CD4-positive, alpha-beta T cell treated with Interleukin-17A for 1 hour (primary cell): ENCODE measurements at places on chromosomes 7 and 10.

GRCh38 chr10:35493196-35494118, 111.7 kb upstream of the GJD4 start:
- DNase-seq: no peak

- DNase-seq: no peak
These were observed 3.7 kb upstream of the ELFN1 start for GRCh38 chr7:1666317-1666822.

DNA sequence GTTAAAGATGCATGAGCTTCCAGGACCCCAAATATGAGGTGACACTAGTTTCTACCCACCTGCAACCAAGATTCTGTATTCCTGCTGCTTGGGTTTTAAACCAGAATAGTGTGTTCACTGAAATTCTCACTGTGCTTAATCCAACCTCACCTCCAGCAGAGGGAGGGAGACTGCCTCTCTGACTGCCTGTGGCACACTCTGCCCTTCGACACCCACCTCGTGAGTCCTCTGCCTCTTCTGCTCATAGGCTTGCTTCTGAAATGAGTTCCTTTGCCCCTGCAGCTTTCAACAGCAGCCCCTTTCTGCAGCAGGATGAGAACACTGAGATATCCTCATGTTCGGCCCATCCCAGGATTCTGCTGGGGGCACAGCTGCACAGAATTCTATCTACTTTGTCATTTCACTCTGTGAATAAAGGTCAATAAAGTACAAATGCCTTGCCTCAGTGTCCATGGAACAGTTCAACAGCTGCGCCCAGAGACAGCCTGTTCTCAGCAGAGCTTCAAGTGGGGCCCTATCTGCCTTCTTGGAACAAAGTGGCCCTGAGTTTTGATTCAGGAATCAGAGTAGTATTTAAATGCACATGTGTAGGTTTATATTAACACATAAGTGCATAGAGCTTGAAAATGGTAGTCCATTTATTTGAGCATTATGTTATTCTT, 632.5 kb downstream of the TNS3 start:
- DNase-seq: no peak

- no peak for DNase-seq
These were observed 118.1 kb downstream of the WDR11 start for GRCh38 chr10:120969219-120969645.

DNA sequence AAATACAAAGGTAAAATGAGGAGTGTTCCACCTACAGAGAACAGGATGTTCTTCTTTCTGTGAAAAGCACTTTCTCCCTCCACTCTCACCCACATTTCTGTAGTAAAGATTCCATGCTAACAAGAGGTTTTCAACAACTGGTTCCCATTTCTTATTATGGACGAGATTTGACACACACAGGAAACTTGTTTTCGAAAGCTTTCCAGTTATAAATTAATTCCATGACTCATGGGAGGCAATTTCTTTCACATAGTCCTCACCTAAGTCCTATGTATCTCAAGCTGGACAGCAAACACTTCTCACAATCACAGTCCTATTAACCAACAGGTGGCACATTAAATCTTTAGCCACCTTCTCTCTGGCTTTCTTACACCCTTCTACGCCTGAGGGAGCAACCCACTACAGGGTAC, 24.5 kb downstream of the RAPGEF5 start:
- DNase-seq: no peak

GRCh38 chr10:61860964-61861758, 40.3 kb upstream of the ARID5B start:
- DNase-seq: no peak

DNA sequence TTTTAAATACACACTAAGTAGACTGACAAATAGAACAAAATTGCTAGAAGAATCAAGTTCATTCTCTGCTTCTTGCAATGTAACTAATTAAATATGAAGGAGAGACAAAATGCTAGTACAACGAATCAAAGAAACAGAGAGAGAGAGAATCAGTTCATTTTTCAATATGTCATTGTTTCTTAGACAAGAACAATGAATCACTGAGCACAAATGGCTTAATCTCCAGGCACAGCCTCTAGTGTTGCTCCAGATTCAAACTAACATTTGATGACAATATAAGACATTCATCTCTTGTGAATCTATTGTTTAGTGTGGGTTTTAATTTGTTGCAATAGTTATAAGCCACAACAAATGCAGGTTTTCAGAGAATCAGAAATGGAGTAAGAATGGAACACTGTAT, 357.4 kb upstream of the TMEM229A start:
- no peak for DNase-seq

DNA sequence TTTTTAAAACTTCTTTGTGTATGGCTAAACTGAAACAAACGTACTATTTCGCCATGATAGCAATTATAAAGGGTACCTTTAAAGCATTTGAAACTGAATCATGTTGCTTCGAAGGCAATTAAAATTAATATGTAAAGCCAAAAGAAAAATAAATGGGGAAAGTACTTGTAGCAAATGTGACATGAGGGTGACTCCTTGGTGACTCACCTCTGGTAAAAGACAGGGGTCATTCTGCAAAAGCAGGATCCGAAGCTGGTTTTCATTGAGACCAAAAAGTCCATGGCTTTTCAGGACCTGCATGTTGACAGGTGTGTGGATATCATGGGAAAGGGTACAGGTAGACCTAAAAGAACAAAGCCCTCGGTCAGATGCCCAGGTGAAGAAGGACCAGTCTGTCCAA, 1.5 kb downstream of the ZC3HAV1L start:
- DNase-seq: no peak

- no peak for DNase-seq
These were observed 23.5 kb downstream of the OGDH start for GRCh38 chr7:44629829-44630522.

- no peak for DNase-seq
These were observed 323.8 kb downstream of the EXOC4 start for GRCh38 chr7:133576612-133577168.

- DNase-seq: no peak
These were observed 81.9 kb upstream of the DNAAF5 start for GRCh38 chr7:644381-645305.

- DNase-seq: no peak
These were observed 25.7 kb downstream of the SNX8 start for GRCh38 chr7:2288503-2288902.

DNA sequence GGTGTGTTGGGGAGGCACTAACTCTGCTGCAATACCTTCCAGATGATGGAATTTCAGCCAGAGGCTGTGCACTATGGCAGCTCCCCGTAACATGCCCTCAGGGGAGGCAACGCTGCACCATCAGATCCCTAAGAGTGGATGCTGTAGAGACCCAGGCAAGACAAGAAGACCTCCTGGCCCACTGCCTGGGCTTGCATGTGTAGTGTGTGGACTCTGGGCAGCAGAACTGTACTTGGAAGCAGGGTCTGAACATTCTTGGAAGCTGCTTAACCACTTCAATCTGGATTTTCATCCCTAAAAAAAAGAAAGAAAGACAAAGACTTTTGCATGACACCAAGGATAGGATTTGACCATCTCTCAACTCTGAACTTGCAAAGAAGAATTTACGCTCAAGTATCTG, 297.5 kb upstream of the NRP1 start:
- no peak for DNase-seq

GRCh38 chr10:63005246-63005645, 127.9 kb upstream of the NRBF2 start:
- no peak for DNase-seq

GRCh38 chr7:49670991-49671390, 102.4 kb upstream of the VWC2 start:
- DNase-seq: no peak

GRCh38 chr7:70855373-70855772, 276.6 kb upstream of the GALNT17 start:
- no peak for DNase-seq

GRCh38 chr10:122197611-122198222, 73.4 kb upstream of the BTBD16 start:
- DNase-seq: no peak

DNA sequence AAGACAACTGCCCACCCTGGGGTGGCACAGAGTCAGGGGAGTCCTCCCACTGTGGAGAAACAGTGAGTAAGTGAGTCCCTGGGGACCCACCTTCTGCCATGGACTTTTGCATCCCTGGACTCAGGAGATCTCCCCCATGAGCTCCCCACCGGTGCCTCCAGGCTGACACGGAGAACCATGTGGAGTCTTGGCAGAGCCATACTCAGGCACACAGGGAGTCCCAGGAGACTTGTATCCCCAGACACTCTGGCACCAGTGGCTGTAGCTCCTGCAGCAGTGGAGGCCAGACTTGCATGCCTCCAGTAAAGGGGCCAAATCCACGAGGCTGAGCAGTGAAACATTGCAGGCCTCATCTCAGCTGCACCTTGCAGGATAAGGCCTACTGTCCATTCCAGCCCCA, 791.4 kb downstream of the PCDH15 start:
- no peak for DNase-seq

DNA sequence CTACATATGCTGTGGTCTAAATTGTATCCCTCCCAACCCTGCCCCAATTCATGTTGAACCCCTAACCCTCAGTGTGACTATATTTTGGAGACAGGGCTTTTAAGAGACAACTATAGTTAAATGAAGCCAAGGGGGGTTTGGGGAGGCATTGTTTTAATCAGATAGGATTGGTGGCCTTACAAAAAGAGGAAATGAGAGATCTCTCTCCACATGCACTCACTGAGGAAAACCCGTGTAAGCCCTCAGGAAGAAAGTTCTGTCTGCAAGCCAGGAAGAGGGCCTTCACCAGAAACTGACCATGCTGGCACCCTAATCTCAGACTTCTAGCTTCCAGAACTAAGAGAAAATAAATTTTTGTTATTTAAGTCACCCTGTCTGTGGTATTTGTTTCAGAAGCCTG, 276.7 kb downstream of the KIF20B start:
- no peak for DNase-seq

- no peak for DNase-seq
These were observed 201.2 kb upstream of the ZMIZ1 start for GRCh38 chr10:78867555-78867939.

- no peak for DNase-seq
These were observed 340.8 kb upstream of the PODXL start for GRCh38 chr7:131897016-131897789.

DNA sequence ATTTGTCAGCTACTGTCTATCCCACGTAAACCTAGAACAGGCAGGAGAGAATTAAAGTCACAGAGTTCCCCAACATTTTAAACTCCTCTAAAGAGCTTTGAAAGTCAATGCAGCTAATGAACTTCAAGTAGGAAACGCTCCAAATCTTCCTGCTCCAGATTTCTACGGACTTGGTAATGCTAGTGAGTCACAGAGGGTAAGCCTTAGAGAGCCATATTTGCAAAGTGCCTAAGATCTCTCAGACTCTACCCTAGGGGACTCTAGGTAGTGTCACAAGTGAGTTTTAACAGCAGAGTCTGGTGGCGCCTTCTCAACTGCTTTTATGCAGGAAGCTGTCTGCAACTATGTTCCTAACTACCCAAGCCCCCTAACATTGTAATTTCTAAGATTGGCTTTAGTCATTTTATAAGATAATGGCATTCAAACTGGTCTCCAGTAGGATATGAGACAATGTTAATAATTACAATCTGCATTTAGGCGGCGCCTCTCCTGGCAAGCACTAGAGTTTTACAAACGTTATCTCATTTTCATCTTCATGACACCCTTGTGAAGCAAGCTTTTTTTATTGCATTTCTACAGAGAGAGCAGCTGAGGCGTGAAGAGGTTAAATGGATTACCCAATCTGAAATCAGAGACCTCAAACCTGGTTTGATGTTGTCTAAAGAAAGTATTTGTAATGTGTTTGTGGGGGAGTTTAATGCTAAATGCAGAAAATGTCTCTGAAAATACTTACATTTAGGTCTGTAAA, 22.0 kb upstream of the FZD1 start:
- no peak for DNase-seq

GRCh38 chr7:79506481-79506880, 53.0 kb upstream of the MAGI2 start:
- DNase-seq: no peak

GRCh38 chr7:22193450-22193983, 163.4 kb downstream of the RAPGEF5 start:
- DNase-seq: no peak

DNA sequence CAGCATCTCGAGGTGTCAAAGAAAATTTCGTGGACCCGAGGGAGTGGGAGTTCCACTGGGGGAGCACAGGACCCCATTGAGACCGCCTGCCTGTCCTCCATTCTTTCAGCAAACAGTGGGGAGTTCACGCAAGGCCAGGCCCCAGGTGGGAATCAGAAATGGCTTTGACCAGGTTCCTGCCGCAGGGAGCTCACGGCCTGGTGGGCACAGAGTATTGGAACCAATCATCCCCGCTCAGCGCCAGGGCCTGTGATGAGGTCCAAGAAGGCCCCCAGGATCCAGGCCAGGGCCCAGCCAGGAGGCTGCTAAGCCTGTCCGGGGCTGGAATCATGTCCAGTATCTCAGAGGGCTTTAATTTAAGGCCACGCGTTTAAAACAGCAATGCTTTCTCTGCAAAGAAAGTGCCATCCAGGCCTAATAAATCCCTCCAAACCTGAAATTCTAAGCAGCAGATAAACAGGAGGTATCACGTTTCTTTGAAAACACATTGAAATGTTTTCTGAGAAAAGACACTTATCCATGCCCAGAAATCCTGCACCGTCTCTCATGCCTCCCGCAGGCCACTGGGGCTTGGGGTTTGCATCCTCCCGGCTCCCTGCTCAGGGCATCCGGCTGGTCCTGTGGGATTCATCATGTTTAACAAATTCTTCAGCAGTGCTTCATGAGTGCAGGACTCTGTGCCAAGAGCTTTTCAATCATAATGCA, 125.7 kb downstream of the OAT start:
- DNase-seq: no peak

- no peak for DNase-seq
These were observed 35.6 kb upstream of the SLC29A3 start for GRCh38 chr10:71283410-71283809.

- DNase-seq: no peak
These were observed 832.4 kb downstream of the DNAJB9 start for GRCh38 chr7:109402107-109402506.

GRCh38 chr7:142876236-142876960, 9.1 kb downstream of the TRPV6 start:
- no peak for DNase-seq

DNA sequence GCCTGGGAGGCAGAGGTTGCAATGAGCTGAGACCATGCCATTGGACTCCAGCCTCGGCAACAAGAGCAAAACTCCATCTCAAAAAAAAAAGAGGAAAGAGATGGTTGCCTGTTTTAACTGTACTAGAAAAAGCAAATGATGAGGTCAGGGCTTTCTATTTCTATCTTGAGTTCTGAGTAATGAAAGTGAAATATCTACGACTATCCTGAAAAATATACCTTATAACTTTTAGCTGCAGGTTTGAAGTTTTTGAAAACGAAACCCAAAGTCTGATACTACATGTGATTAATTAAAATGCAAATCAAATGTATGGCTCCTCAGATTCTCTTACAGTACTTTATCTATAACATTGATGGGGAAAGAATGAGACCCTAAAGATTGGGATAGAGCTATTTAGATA, 636.2 kb upstream of the LRRN3 start:
- no peak for DNase-seq

DNA sequence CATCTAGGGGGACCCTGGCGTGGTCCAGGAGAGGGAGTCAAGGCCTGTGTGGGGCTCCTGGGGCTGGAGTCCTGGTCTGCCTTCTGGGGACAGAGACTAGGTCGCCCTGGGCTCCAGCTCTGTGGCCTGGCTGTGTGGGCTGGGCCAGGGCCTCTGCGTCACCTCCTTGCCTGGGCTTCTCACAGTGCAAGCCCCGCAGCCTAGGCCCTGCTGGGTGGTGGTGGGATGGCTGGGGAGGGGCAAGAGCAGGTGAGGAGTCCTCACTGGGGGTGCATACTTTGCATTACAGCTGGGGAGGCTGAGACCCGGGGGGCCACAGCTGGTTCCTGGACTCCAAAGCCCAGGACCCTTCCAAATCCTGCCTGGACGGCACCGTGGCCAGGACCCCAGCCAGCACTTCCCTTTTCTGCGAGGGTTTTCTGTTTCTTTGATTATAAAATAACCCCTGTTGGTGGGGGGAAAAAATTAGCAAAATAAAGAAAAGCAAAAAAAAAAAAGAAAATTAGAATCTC, 23.5 kb downstream of the PWWP2B start:
- no peak for DNase-seq
